ENCODE measurements at places on chromosomes 6 and 20.

- no peak for DNase-seq
Observed at GRCh38 chr6:33789550-33789895, 593 bp upstream of the LEMD2 start.

- DNase-seq = no peak
Observed at GRCh38 chr20:437787-438486, 24.4 kb downstream of the TBC1D20 start.

DNA sequence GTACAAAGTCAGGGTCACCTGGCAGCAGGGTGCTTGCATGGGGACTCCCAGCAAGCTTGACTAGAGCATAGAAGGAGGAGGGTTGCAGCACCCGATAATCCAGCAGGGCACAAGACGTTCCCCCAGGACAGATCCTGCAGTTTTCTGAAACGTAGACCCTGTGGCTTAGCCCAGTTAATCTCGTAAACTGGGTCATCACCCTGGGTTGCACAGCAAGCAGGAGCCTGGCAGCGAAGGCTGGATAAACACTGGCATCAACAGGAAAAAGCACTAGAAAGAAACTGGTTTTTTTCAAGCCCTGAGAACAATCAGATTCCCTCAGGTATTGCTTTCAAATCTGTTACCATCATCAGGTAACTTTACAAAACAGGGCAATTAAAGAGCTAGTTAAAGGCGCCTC is 92.6 kb downstream of the PDE7B start:
- no peak for DNase-seq

DNA sequence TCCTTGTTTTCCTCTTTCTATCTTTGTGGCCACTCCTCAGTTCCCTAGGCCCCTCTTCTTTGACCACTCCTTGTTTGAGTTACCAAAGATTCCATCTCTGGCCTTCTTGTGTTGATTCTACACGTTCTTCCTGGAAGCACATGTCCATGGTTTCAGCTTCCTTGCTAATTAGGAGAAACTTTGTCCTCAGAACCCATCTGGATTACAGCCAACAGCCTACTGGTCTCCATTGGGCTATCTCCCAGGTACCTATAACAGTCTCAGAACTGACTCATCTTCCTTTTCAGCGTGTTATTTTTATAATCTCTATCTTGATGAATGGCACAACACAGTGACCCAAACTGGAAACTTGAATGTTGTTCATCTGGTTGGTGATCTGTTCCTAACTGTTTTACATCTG is 17.5 kb downstream of the PTPRA start:
- DNase-seq = no peak

GRCh38 chr6:122035173-122035572 is 364.3 kb upstream of the HSF2 start:
- no peak for DNase-seq

GRCh38 chr6:5994999-5995657 is 11.6 kb downstream of the NRN1 start:
- no peak for DNase-seq

DNA sequence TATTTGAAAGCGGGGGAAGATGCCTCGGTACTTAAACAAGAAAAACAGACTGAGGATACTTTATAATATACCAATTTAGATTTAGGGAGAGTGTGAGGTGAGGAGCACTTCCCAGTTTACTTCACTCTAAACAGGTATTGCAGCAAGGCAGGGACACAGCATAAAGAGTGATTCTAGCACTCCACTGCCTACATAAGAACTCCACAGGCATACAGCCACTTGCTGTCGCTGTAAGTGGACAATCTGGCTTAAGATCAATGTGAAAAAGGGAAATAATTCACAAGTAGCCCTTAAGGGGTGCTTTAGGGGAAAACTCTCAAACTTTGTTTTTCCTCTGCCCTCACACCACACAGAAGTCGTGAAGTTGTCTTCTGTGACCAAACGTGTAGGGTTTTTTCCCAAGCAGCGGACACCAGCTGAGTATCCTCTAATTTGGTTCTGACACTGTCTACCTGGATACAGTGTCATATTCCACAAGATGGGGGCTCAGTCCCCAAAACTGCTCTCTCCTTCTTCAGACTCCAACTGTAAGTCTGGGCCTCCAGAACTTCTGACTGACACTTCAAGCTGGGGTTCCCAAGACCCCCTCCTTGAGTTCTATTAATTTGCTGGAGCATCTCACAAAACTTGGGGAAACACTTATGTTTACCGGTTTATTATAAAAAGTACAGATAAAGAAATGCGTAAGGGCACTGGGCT is 9.3 kb downstream of the ADNP start:
- DNase-seq = no peak
